Activated T-helper 2 cell treated with anti-CD3 and anti-CD28 coated beads, Interferon-gamma antibody, Interleukin-2, Interleukin-4, amounts not matched to agents 10 μg/mL and 5 μg/mL and 100 μg/mL, durations not matched to agents 14 hours and 24 hours and 36 hours (primary cell): ENCODE measurements at places on chromosomes 3 and 15. TPM values are rescaled to one million over a fixed set of nuclear protein-coding genes. Genes with fewer than 3 reads are reported as not detected.
A peak's percentile ranks its signal among the peaks of the same experiment; 100 is the strongest.

Gene AHSG
- total RNA-seq, result not detected in 2 replicates

Gene SLC28A2
- total RNA-seq, result not detected in 2 replicates

Gene MUC20
- 3.9 and 5.0 TPM in 2 replicates for total RNA-seq

Gene FEZF2
- total RNA-seq, result not detected in 2 replicates

Gene C3orf22
- total RNA-seq, result not detected in 2 replicates

Gene NEK4
- 26.7 and 27.6 TPM in 2 replicates for total RNA-seq

Gene GUCA1C
- total RNA-seq, result not detected in 2 replicates

Gene PLSCR5
- not detected in 2 replicates for total RNA-seq

GRCh38 chr3:152942366-152942765 lies 107.4 kb downstream of the P2RY1 start:
- no peak for DNase-seq

DNA sequence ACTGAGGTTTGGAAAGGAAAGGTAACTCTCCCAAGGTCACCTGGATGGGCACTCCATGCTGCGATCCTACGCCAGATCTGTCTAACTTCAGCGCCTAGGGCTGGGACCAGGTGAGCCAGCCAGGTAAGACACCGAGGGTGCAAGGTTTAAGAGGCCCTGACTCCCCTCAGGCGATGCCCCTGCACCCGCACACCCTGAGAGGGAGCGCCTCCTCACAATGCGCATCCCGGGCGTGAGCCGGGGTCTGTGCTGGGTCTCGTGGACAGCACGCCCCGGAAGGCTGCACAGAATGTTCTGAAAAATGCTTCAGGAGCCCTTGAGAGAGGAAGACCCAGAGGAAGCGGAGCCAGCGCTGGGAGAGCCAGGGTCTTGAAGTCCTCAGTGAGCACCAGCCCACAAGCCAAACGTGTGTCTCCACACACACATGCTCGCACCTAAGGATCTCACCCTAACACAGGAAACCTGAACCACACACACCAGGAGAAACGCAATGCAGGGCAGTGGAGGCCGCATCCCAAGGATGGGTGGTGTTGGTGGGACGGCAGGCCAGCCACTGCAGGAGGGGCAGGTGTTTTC lies 142.0 kb downstream of the ADAMTS17 start:
- no peak for DNase-seq

- no peak for DNase-seq
These were observed 48.7 kb upstream of the NR2E3 start for GRCh38 chr15:71761649-71762048.

GRCh38 chr15:69881302-69881670 lies 216.4 kb downstream of the TLE3 start:
- no peak for DNase-seq

GRCh38 chr3:185717627-185718402 lies 107.0 kb downstream of the IGF2BP2 start:
- no peak for DNase-seq

GRCh38 chr15:45710657-45711056 lies 75.8 kb downstream of the SQOR start:
- no peak for DNase-seq

- DNase-seq, result no peak
These were observed 969.4 kb downstream of the PLOD2 start for GRCh38 chr3:145191543-145191942.

DNA sequence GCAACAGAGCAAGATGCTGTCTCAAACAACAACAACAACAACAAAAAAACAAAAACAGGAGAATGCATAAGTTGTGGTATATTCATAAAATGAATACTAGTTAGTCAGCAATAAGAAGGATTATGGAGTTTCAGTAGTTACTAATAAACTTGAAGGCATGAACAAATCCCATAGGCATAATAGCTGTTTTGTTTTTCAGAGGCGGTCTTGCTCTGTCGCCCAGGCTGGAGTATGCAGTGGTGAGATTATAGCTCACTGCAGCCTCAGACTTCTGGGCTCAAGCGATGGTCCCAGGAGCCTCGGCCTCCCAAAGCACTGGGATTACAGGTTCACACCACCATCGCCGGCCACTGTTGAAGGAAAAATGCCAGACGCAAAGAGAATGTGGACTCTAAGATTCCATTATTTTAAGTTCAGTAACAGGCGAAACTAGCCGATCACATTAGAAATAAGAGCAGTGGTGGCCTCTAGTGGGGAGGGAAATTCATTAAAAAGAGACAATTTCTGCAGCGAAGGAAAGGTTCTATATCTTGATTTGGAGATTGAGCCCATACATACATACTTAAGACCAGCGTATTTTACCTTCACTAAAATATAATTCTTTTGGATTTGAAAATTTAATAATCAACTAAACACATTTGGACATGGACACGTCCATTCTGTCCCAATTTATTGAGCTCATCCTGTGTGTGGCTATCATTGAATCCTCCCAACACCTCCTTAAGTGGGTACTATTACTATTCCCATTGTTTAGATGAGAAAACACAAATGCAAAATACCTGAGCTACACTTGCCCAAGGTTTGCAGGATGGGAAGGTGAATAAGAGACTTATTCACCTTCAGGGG lies 27.4 kb upstream of the HDAC11 start:
- peak; percentile 26 for DNase-seq

- no peak for DNase-seq
These were observed 1129.6 kb upstream of the GBE1 start for GRCh38 chr3:82891028-82891427.

DNA sequence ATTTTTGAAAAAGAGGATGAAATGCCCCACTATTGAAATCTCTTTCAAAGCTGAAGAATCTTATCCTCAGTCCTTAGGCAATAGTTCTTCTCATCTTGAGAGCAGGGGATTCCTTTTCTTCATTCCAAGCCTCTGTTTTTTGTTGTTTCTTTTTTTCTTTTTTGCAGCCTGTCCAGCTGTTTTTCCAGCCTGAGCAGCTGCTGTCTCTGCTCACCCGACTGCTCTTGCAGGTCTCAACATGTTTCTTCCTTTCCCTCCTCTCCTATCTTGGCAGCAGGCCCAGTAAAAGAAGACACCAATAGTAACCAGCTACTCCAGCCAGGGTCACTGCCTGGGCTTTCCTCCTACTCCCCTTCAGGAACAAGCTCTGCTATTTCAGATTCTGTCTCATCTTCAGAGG lies 23.8 kb downstream of the MEX3B start:
- no peak for DNase-seq

DNA sequence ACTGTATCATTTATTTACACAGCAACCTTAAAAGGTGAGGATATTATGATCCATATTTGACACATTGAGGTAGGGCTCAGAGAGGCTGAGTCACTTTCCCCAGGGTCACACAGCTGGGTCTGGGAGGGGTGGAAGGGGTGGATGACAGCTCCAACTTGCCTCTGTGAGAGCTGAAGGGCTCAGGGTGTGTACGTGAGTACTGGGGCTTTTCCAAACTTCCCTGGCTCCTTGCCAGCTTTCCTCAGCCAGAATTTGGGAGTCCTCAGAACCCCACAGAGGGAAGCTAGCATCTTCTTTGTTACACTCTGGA lies 58.3 kb upstream of the SLC6A11 start:
- DNase-seq, result no peak

GRCh38 chr3:128703561-128703960 lies 22.4 kb upstream of the RAB7A start:
- no peak for DNase-seq

DNA sequence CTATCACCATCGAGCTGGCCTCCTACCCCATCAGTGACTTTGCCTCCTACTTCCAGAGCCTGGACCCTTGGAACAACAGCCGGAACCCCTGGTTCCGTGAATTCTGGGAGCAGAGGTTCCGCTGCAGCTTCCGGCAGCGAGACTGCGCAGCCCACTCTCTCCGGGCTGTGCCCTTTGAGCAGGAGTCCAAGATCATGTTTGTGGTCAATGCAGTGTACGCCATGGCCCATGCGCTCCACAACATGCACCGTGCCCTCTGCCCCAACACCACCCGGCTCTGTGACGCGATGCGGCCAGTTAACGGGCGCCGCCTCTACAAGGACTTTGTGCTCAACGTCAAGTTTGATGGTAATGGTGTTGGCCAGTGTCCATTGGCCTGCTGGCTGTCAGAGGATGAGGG lies 6.1 kb downstream of the GRM2 start:
- no peak for DNase-seq

- DNase-seq, result no peak
These were observed 62.7 kb upstream of the GK5 start for GRCh38 chr3:142287866-142288638.

- no peak for DNase-seq
These were observed 32.4 kb downstream of the LRRC28 start for GRCh38 chr15:99283717-99284116.

DNA sequence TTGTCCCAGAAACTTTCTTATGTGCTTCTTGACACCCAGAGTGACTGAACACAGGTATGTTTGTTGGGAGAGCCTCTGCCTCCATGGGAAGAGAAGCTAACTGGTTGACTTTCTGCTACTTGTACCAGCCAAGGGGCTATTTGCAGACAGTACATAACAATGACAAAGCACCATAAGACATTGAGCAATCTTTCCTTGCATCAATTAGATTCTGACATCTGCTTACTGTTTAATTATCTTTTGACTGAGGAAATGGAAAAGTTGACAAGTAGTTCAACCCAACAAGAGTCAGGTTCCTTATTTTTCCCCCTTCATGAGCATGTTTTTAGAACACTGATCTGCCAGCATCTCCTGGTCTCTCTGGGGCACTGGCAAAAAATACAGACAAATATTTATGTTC lies 157.7 kb downstream of the RPLP1 start:
- DNase-seq, result no peak

GRCh38 chr15:88011533-88011932 lies 245.0 kb downstream of the NTRK3 start:
- DNase-seq, result no peak

DNA sequence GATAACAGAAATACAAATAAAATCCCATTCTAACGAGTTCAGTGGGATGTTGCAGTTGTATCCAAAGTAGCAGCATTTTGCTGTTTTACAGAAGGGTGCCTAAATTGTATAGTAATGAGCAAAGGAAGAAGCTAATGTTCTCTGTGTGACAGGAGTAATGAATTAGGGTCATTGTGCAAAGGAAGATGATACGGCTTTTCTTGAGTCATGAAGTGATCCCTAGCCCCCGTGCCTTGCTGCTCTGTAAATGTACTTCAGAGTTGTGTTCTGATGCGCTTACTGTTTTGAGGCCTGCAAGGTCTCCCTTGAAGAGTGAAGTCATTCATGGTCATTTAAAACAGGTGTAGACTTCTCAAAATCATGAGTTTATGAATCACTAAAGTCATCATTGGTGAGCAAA lies 37.9 kb downstream of the ATP1B3 start:
- DNase-seq, result no peak

GRCh38 chr3:161800985-161801559 lies 304.5 kb downstream of the OTOL1 start:
- no peak for DNase-seq

- DNase-seq, result no peak
These were observed 140.7 kb downstream of the MINAR1 start for GRCh38 chr15:79572691-79573404.

DNA sequence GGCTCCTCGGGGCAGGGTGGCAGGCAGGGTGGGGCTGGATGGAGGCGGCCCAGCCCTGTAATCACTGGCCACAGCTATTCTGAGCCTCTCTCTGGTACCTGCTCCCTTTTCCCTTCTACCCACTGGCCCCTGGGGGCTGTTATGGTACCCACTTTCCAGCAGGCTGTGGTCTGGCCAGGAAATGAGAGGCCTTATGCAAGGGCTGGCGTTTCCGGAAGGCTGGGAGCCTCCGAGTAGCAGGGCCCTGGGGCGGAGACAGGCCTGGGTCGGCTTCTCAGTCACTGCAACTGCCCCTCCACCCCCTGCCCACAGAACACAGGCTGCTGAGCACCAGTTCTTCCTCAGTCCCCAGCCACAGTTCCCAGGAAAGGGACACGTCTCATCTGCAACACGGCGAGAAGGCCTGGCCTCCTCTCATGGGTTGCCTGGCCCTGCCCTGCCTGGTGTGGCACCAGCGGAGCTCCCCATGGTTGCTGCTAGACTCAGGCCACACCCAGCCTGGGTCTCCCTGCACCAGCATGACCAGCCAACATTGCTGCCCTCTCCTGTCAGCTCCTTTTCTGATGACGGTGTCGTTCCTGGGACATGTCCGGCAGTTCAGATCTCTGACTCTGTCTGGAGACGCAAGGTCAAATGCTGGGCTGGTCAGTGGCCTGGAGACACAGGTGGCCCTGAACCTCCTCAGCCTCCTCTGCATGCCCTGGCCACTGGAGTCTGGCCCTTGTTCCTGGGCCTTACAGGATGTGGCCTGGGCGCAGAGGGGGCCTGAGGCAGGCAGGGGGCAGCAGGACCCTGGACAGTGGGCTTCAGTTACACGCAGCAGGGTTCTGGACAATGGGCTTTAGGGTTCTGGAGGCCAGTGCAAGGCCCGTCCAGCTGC lies 6.5 kb downstream of the CHST13 start:
- no peak for DNase-seq

GRCh38 chr3:65478551-65479500 lies 559.9 kb downstream of the MAGI1 start:
- DNase-seq, result no peak

DNA sequence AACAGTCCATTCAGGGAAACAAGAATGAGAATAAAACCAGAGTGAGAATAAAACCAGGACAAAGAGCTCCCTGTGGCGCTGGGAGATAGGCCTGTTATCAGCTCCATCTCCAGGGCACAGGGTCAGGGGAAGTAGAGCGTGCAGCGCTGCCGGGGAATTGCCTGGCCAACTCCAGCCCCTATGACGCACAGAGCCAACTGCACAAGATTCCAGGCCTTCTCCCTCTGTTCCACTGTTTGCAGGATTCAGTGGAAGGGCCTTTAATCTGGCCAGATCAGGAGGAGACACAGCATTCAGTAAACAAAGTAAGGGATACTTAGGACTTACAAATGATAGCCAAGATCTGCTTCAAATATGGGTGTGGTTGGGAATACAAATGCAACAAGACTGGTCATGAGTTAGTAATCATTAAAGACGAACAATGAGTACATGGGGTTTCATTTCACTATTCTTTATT lies 49.4 kb downstream of the ITGB5 start:
- DNase-seq, result no peak

- DNase-seq, result no peak
These were observed 11.4 kb upstream of the PEX5L start for GRCh38 chr3:180048103-180048502.

DNA sequence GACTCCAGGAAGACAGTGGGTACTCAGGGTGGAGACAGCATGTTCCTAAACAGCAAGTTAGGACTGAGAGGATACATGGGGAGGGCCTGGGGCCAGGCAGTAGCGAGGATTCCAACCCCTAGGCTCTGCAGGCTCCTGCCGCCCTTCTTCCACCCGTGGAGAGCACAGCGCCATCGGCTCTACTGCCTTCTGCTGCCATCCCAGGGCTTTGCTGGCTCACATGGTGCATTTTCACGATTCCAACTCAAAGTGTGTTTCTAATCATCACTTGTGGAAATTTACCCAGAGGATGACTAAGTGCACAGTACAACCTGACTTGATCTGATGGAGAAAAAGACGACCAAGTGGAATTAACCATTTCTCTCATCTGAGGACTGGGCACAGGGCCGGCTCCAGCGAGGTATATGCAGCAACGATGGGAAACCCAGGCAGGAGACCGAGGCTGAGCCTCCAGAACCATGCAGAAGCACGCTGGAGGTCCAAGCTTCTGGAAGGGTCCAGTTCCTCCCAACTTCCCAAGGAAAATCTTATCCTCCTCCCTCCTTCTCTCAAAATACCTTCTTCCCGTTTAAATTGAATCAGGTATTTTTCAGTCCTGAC lies 104.6 kb downstream of the LRIG1 start:
- DNase-seq, result no peak

- DNase-seq, result no peak
These were observed 6.1 kb downstream of the EPB42 start for GRCh38 chr15:43214592-43215295.
